ENCODE measurements at places on chromosomes 12 and 14. TPM values are rescaled to one million over a fixed set of nuclear protein-coding genes. Genes with fewer than 3 reads are reported as not detected.

- no peak for DNase-seq
- peaks cover 36% of the 10 kb centered on the region for H3K4me1 ChIP-seq
- no peaks in the 10 kb centered on the region for H3K27me3 ChIP-seq
Measured at GRCh38 chr12:98751580-98752115, 106.6 kb downstream of the APAF1 start.

CLEC2A gene
- total RNA-seq: not detected

TPH2 gene
- not detected for total RNA-seq

PMCH gene
- not detected for total RNA-seq

- no peak overlapping the region for H3K4me3 ChIP-seq
- peaks cover 34% of the 10 kb centered on the region for H3K4me1 ChIP-seq
- DNase-seq: peak; percentile 27
- H3K27me3 ChIP-seq: no peaks in the 10 kb centered on the region
- H3K27ac ChIP-seq: no peak overlapping the region
Measured at GRCh38 chr14:55336162-55336561, 64.9 kb downstream of the FBXO34 start.

DNA sequence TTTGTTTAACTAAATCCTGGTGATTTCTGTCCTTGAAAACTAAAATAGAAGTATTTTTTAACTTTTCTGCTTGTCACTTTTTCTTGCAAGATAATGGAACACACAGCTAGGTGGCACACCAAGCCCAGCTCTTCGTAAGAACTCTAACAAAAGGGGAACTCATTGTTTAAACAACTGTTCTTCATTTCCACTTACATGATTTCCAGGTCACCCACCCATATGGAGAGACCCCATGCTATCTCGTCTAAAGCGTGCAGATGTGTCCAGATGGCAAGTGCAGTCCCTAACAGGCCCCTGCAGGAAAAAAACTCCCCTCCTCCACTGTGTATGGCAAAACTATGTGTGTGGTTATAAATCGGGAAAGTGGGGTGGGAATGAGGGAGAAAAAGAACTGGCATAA, 43.3 kb upstream of the NT5DC3 start:
- H3K4me3 ChIP-seq: no peak overlapping the region
- no peaks in the 10 kb centered on the region for H3K36me3 ChIP-seq
- H3K27me3 ChIP-seq: no peaks in the 10 kb centered on the region
- DNase-seq: peak; percentile 60

DNA sequence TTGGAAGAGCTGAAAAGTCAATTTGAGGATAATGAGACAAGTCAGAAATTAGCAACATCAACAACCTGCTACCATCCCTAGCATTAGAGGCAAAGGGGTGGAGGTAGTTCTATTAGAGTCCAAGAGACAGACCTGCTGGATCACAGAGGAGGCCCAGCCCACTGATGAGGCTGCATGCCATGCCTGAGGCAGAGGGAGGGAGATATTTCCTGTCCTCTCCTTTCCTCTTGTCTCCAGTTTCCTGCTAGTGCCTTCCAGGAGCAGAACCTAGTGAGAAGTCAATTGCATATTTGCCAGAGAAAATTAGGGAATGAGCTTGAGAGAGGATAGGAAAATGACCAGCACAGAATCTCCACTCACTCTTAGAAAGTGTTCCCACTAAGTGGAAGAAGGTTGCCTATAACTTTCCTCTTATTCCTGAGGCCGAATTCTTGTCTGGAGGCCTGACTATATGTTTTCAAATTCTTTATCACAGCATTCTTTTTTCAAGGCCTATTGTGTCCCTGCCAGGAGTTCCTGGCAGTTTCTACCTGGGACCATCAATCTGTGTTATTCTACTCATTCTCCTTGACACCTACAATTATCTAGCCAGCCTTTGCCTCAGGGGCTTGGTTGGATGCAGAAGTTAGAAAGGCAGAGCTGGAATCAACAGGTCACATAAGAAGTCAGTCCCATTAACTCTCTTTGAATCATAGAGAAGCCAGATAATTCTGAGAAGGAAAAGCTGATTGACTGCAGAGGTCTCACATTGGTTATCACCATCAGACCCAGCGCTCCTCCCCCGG, 121.9 kb downstream of the EMP1 start:
- H3K27me3 ChIP-seq: peaks cover 41% of the 10 kb centered on the region
- no peaks in the 10 kb centered on the region for H3K4me1 ChIP-seq
- no peak overlapping the region for H3K27ac ChIP-seq
- no peak for DNase-seq

DNA sequence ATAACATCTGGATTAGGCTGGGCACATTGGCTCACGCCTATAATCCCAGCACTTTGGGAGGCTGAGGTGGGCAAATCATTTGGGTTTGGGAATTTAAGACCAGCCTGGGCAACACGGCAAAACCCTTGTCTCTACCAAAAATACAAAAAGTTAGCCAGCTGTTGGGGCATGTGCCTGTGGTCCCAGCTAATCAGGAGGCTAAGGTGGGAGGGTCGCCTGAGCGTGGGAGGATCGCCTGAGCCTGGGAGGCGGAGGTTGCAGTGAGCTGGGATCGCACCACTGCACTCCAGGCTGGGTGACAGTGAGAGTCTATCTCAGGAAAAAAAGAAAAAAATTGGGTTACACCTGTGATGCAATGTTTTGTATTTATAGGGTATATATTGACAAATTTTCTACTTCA, 5.3 kb downstream of the NEK9 start:
- H3K4me1 ChIP-seq: peaks cover 44% of the 10 kb centered on the region
- H3K4me3 ChIP-seq: no peak overlapping the region
- no peaks in the 10 kb centered on the region for H3K27me3 ChIP-seq
- H3K27ac ChIP-seq: no peak overlapping the region

- H3K4me1 ChIP-seq: peaks cover 8% of the 10 kb centered on the region
- no peak for DNase-seq
- no peak overlapping the region for H3K4me3 ChIP-seq
- H3K27ac ChIP-seq: no peak overlapping the region
- H3K27me3 ChIP-seq: no peaks in the 10 kb centered on the region
Measured at GRCh38 chr12:3097836-3098235, 20.7 kb downstream of the TSPAN9 start.

DEGS2 gene
- 1.6 TPM for total RNA-seq

GRCh38 chr14:99063620-99064225, 208.3 kb downstream of the BCL11B start:
- no peaks in the 10 kb centered on the region for H3K4me1 ChIP-seq
- no peak overlapping the region for H3K27ac ChIP-seq
- peaks cover 30% of the 10 kb centered on the region for H3K27me3 ChIP-seq
- DNase-seq: no peak

DNA sequence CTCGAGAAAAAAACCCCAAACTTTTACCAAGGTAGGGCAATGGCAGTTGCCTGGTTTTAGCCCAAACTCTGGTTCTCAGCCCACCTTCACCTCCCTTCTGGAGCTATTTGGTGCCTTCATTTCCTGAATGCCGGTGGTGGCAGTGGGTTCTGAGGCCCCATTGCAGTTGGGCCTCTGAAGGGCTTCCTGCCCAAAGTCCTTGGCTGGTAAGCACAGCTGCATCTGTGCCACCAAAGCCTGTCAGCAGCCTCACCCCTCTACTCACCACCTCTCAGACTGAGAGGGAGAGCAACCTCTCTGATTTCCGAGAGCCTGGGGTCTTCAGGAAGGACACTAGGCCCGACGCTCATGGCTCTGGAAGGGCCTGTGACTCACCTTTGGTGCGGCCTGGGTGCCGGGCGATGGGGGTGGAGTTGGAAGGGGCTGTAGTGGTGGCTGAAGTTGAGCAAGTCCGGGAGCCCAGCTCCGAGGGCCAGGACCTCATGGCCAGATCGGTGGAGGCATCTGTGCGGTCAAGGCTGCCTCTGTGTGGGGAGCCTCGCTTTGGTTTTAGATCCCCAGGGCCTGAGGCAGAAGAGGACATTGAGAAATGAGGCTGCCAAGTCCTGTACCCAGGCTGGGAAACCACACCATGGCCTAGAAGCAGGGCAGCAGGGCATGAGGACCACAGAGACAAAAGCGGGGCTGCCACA, 38.6 kb upstream of the GPR68 start:
- peaks cover 37% of the 10 kb centered on the region for H3K4me1 ChIP-seq
- H3K36me3 ChIP-seq: peaks cover 7% of the 10 kb centered on the region
- H3K27ac ChIP-seq: peak overlapping the region; percentile 34
- no peak overlapping the region for H3K4me3 ChIP-seq
- no peaks in the 10 kb centered on the region for H3K27me3 ChIP-seq
- DNase-seq: no peak

GRCh38 chr14:103995876-103996275, 53.5 kb upstream of the RD3L start:
- no peaks in the 10 kb centered on the region for H3K27me3 ChIP-seq
- peaks cover 42% of the 10 kb centered on the region for H3K4me1 ChIP-seq
- H3K4me3 ChIP-seq: no peak overlapping the region
- H3K36me3 ChIP-seq: no peaks in the 10 kb centered on the region

SLC10A1 gene
- total RNA-seq: not detected

DNA sequence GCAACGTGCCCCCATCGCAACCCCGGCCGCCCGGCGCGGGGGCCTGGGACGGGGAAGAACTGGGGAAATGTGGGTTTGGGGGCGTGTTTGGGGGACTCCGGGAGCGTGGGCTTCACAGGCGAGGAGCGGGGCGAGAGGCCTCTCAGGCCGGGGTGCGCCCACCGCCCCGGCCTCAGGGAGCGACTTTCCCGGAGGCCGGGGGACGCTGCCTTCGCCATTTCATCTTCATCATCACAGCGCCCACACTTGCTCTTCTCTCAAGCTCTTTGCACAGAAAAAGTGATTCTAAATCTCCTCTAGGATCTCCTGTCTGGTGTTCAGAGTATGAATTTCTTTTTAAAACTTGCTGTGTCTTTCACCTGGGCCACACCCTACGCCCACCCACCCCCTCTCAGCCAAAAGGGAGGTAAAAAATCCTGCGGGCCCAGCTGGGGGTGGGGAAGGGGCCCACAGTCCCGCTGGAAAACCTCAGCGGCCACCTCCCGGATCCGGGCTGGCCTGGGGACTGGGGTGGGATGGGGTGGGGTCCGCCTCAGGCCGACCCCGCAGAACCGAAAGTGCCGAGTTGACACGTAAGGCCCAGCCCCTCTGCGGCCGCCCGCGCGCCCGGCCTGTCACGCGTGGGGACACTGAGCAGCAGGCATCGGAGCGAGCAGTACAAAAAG, 7.4 kb downstream of the CDKN1B start:
- peaks cover 26% of the 10 kb centered on the region for H3K4me1 ChIP-seq
- H3K27me3 ChIP-seq: no peaks in the 10 kb centered on the region
- H3K36me3 ChIP-seq: peaks cover 8% of the 10 kb centered on the region
- peak overlapping the region; percentile 94 for H3K4me3 ChIP-seq
- peak overlapping the region; percentile 97 for H3K27ac ChIP-seq
- DNase-seq: peak; percentile 21

FAM181A gene
- not detected for total RNA-seq

- H3K4me1 ChIP-seq: no peaks in the 10 kb centered on the region
- H3K27me3 ChIP-seq: peaks cover 26% of the 10 kb centered on the region
- no peak within 1 kb of the TSS for H3K4me3 ChIP-seq
- DNase-seq: no peak
Measured at GRCh38 chr14:36519431-36520321, at the start of gene NKX2-1. Gene NKX2-1 (minus strand): TSS chr14:36520232. CDS start chr14:36520129, 103 bp downstream.

COCH gene
- 4.2 TPM for total RNA-seq

- no peaks in the 10 kb centered on the region for H3K4me1 ChIP-seq
- no peaks in the 10 kb centered on the region for H3K27me3 ChIP-seq
- H3K4me3 ChIP-seq: no peak overlapping the region
Measured at GRCh38 chr14:84080944-84081343, 1449.0 kb upstream of the FLRT2 start.

DNA sequence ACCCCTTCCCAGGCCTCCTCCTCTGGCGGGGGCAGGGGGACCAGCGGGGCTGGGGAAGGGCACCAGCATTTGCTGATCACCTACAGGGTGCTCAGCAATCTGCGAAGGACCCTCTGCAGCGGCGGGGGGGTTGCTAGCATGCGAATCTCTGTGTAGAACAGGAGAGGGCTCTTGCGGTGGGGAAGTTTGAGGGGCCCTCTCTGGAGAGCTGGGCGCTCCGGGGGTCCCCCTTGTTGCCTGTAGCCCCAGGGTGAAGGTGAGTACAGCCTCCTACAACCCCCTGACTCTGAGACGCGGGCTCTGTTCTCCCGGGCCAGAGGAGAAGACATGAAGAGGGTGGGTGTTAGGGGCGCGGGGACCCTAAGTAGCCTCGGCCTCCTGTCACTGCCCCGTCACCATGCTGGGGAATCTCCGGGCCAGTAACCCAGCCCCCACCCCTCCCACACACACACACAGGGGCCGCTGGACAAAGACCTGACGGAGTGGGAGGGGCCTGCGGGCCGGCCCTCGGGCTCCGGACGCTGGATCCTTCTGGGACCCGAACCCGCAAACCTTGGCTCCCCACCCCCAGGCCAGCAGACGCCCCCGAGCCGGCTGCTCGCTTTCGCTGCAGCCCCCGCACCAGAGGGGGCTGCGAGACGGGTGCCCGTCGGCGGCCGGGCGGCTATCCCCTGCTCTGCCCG, 734 bp downstream of the FIGNL2 start:
- no peaks in the 10 kb centered on the region for H3K36me3 ChIP-seq
- H3K4me1 ChIP-seq: no peaks in the 10 kb centered on the region
- peak overlapping the region; percentile 76 for H3K4me3 ChIP-seq
- no peak for DNase-seq
- H3K27ac ChIP-seq: no peak overlapping the region

GRCh38 chr12:105280966-105281693, 45.2 kb upstream of the APPL2 start:
- DNase-seq: peak; percentile 41
- H3K36me3 ChIP-seq: no peaks in the 10 kb centered on the region
- H3K27ac ChIP-seq: peak overlapping the region; percentile 2
- H3K4me3 ChIP-seq: no peak overlapping the region

SPPL3 gene
- total RNA-seq: 18.8 TPM

DNA sequence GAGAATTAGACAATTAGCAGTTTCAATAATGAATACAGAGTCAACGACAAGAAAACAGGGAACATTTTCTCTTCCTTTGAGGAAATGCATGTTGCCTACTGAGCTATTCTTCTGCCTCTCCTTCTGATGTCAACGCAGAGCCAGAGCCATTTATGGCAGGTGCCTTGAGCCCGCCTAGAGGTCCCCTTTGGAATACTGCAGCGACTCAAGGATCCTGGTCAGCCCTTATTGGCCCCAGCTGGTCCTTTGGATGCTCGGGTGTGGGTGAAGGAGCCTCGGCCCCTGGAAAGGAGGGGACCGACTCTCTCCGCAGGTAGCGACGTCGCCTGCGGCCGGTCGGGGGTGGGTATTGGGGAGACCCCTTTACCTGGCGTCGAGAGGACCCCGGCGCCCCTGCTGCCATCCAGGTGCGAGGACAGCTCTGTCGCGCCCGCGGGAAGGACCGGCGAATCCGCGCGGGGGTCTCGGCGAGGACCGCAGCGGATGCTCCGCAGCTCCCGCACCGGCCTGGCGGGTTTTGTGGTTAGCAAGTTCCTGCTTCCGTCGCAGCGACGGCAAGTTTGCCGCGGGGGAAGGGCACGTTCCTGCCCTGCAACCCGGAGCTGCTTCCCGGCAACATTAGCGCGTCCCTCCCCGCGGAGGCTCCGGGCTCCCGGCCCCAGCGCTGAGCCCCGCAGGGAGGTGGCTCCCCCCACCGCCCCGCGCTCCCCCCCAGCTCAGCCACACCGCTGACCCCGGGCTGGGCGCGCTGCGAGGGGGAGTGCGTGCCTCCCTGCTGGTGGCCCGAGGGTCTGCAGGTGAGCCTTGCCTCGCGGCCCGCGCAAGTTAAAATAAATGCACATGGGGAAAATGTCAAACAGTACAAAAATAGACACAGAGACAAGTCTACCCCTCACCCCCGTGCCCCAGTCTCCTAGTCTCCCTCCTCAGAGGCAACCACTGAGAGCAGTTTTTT, at the start of gene MANSC1:
MANSC1 (minus strand) TSS at position 532 of the 955 bp plus-strand sequence. CDS start 6,928 bp downstream, outside the sequence.
- H3K27me3 ChIP-seq: no peaks in the 10 kb centered on the region
- peak within 1 kb of the TSS; percentile 94 for H3K27ac ChIP-seq
- peaks cover 20% of the 10 kb centered on the region for H3K4me1 ChIP-seq
- H3K4me3 ChIP-seq: peak within 1 kb of the TSS; percentile 76
- no peaks in the 10 kb centered on the region for H3K36me3 ChIP-seq
- DNase-seq: peak; percentile 58

All from PC-3 (cell line).